ENCODE measurements at places on chromosomes 3 and 15.

- H3K4me3 ChIP-seq: no peak overlapping the region
- no peak overlapping the region for H3K27ac ChIP-seq
- H3K4me1 ChIP-seq: no peaks in the 10 kb centered on the region
- H3K36me3 ChIP-seq: no peaks in the 10 kb centered on the region
- no peak for DNase-seq
Measured at GRCh38 chr3:134590766-134591165, 60.1 kb downstream of the KY start.

GRCh38 chr3:17359911-17360310 lies 382.5 kb downstream of the TBC1D5 start:
- no peak overlapping the region for H3K4me3 ChIP-seq
- no peak overlapping the region for H3K27ac ChIP-seq
- H3K4me1 ChIP-seq: no peaks in the 10 kb centered on the region
- H3K36me3 ChIP-seq: no peaks in the 10 kb centered on the region
- H3K27me3 ChIP-seq: no peaks in the 10 kb centered on the region
- DNase-seq: no peak

DNA sequence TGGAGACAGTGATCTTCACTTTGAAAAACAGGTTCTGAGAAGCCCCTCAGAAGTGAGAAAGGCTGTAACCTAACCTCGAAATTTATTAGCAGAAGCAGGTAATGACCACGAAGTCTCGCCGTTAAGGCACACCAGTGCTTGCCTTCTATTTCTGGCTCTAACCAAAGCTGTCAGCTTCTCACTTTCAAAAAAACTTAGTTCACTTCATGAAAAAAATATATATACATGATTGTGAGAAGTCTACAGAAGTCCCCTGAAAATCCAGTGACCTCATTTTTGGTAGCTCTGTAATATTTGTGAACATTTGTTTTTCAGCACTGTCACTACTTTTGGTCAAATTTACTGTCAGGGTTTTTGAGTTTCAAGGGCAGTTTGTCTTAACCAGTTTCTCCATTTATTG lies 19.1 kb upstream of the AKAP13 start:
- H3K27ac ChIP-seq: no peak overlapping the region
- H3K4me3 ChIP-seq: no peak overlapping the region
- H3K36me3 ChIP-seq: no peaks in the 10 kb centered on the region
- no peaks in the 10 kb centered on the region for H3K27me3 ChIP-seq
- no peaks in the 10 kb centered on the region for H3K4me1 ChIP-seq
- no peak for DNase-seq

GRCh38 chr3:122916084-122916483 lies 111.5 kb downstream of the SEMA5B start:
- H3K4me3 ChIP-seq: no peak overlapping the region
- peaks cover 14% of the 10 kb centered on the region for H3K27me3 ChIP-seq
- no peak overlapping the region for H3K27ac ChIP-seq

DNA sequence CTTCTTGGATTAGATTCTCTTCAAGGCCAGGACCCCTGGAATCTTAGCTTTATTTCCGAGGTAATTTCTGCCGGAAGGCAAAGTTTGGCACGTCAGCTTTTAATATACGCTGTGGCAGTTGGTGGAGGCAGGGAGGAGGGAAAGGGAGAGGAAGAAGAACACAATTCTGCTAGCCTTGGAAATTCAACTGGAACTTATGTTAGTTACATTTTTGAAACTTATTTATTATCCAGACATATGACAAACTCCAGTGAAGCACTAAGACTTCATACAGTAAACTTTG lies 100.1 kb upstream of the TSC22D2 start:
- H3K4me3 ChIP-seq: no peak overlapping the region
- no peaks in the 10 kb centered on the region for H3K27me3 ChIP-seq
- DNase-seq: no peak
- no peaks in the 10 kb centered on the region for H3K36me3 ChIP-seq
- peaks cover 4% of the 10 kb centered on the region for H3K4me1 ChIP-seq

DNA sequence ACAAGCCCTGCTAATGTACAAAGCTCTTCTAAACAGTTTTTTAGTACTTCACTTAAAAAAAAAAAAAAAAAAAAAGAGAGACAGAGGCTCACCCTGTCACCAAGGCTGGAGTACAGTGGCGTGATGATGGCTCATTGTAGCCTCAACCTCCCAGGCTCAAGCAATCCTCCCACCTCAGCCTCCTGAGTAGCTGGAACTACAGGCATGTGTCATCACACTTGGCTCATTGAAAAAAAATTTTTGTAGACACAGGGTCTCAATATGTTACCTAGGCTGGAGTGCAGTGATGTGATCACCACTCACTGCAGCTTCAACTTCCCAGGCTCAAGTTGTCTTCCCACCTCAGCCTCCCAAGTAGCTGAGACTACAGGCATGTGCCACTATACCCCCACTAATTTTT lies 47.6 kb upstream of the HEG1 start:
- DNase-seq: no peak
- no peaks in the 10 kb centered on the region for H3K36me3 ChIP-seq
- no peaks in the 10 kb centered on the region for H3K4me1 ChIP-seq
- H3K4me3 ChIP-seq: no peak overlapping the region
- H3K27ac ChIP-seq: no peak overlapping the region
- no peaks in the 10 kb centered on the region for H3K27me3 ChIP-seq

DNA sequence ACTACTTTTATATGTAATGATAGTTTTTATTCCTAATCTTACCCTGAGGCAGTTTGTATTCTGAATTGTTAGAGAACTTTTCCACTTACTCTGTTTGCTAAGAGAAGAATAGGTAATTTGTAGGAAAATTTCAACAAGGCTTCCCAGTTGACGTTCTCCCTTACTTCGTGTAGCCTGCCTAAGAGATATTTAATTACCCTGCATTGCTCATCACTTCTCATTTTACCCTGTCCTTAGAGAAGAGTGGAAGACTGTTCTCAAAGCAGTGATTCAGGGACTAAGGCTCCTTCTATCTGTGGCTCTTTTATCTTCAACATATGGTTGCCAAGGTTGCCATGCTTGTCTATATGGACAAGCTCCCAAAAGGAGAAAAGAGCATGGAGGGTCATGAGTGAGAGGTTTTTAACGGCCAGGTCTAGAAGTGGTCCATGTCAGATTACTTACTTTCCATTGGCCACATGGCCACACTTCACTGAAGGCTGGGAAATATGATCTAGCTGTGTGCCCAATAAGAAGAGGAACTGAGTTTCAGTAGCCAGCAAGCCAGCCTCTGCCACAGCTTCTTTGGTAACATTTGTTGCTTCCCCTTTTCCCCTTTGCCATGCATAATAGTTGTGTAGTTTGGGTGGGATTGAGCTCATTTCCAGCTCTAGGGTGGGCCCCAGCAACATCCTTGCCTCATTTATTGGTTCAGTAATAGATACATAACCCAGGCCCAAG lies 22.1 kb downstream of the PDE8A start:
- no peaks in the 10 kb centered on the region for H3K27me3 ChIP-seq
- no peaks in the 10 kb centered on the region for H3K36me3 ChIP-seq
- no peak for DNase-seq
- no peak overlapping the region for H3K4me3 ChIP-seq
- H3K27ac ChIP-seq: no peak overlapping the region

- DNase-seq: no peak
- no peaks in the 10 kb centered on the region for H3K27me3 ChIP-seq
- H3K27ac ChIP-seq: no peak overlapping the region
- H3K36me3 ChIP-seq: no peaks in the 10 kb centered on the region
- H3K4me3 ChIP-seq: no peak overlapping the region
Measured at GRCh38 chr15:95368755-95369601, 961.5 kb upstream of the NR2F2 start.

DNA sequence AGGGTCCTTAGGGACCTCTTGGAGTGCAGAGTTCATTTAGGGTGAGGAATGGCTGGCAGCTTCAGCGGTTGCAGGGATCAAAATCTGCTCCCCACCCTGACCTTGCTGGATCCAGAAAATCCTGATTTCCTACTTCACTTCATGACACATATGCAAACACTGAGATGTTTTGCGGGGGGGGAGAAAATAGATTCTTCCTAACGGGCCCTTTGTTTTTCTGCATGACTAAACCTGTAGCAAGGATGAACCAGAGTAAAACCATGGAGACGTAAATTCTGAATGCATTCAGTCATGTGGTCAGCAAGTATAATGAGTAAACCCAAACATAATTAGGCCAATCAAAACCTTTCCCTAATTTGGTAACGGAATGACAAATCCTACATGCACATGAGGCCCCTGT lies 20.0 kb upstream of the RBP1 start:
- DNase-seq: no peak
- H3K4me3 ChIP-seq: no peak overlapping the region
- H3K27ac ChIP-seq: no peak overlapping the region
- no peaks in the 10 kb centered on the region for H3K4me1 ChIP-seq
- no peaks in the 10 kb centered on the region for H3K36me3 ChIP-seq

DNA sequence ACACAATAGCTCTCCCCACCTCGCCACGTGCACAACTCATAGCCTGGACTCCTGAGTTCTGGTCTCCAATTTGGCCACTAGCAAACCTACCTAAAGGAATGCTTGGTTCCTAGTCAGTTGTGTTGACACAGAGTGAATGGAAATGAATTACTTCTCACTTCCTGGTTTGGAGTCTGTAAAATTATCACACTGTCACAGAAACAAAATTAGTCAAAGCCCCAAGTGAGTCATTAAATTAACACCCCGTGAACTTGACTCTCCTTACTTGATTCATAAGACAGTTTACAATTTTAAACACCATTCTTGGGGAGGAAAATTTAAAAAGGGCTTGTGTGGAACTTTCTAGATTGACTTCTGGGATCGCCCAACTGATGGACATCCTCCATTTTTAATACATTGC lies 276.2 kb upstream of the CTNNB1 start:
- H3K36me3 ChIP-seq: no peaks in the 10 kb centered on the region
- no peak overlapping the region for H3K4me3 ChIP-seq
- no peak for DNase-seq
- no peak overlapping the region for H3K27ac ChIP-seq

DNA sequence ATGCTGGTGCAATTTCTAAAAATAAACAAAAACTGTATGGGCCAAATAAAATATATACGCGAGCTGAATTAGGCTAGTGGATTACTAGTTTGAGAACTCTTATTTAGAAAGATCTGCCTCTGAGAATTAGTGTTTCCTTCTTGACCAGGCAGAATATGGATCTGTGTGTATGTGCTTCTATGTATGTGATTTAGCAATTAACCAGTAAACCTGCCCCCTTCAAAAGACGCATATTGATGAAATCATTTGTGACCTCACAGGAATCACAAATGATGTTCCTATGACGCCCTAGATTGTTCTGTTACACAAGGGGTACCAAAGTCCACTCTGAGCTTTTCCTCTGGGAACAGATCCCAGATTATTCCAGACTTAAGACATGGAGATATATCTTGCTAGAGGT lies at the start of gene TUSC7:
TUSC7 (plus strand) TSS at position 301 of the 400 bp plus-strand sequence.
- H3K4me1 ChIP-seq: no peaks in the 10 kb centered on the region
- no peaks in the 10 kb centered on the region for H3K27me3 ChIP-seq
- H3K27ac ChIP-seq: no peak within 1 kb of the TSS
- no peak for DNase-seq
- H3K4me3 ChIP-seq: no peak within 1 kb of the TSS
- no peaks in the 10 kb centered on the region for H3K36me3 ChIP-seq

DNA sequence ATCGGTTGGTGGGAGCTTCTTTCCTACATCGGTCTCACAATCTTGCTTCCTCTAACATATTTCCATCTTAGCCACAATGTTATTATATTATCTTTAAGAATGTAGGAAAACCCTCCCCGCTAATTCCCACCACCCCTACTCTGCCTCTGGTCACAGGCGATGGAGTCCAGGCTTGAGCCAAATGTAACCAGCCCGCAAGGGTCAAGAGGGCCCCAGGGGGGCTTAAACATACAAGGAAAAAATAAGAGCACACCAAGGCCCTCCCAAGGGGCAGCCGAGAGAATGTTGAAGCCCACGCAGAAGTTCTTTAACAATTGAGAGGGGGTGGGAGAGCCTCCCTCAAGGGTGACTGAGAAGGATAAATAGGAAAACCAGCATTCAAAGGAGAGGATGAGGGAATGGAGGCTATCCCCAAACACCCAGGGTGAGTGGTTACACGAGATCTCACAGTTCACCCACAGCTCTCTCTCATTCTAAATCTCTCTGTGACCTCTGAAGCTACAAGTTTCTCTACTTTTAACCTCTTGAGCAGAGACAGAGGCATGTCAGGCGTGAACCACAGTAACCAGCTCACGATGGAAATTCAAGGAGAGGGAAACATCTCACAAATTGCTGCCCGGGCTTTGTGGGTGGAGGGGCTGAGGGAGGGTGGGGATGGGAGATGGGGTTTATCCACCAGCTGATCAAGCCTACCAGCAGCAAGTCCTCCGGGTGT lies 31.4 kb upstream of the UACA start:
- DNase-seq: no peak
- H3K27ac ChIP-seq: no peak overlapping the region
- no peaks in the 10 kb centered on the region for H3K36me3 ChIP-seq
- no peak overlapping the region for H3K4me3 ChIP-seq
- H3K27me3 ChIP-seq: no peaks in the 10 kb centered on the region

- no peak for DNase-seq
- no peak overlapping the region for H3K4me3 ChIP-seq
- H3K36me3 ChIP-seq: no peaks in the 10 kb centered on the region
- H3K27ac ChIP-seq: no peak overlapping the region
Measured at GRCh38 chr3:43023746-43024145, 44.6 kb downstream of the GASK1A start.

- no peaks in the 10 kb centered on the region for H3K4me1 ChIP-seq
- H3K27me3 ChIP-seq: no peaks in the 10 kb centered on the region
- DNase-seq: no peak
- H3K27ac ChIP-seq: no peak overlapping the region
- no peaks in the 10 kb centered on the region for H3K36me3 ChIP-seq
- no peak overlapping the region for H3K4me3 ChIP-seq
Measured at GRCh38 chr15:25737218-25737643, 125.9 kb downstream of the ATP10A start.

DNA sequence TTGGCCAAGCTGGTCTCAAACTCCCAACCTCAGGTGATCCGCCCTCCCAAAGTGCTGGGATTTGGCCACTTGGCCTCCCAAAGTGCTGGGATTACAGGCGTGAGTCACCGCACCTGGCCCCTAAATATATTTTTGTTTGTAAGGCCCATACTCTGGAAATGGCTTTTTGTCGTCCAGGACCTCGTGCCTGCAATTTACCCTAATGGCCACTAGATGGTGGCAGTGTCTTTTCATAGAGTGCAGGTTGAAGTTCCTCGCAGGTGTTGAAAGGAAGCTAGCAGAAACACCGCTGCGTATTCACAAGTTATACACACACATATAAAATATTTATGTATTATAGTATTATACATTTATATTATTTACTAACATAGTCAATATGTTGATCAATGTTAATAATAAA lies 97.2 kb downstream of the LRTM1 start:
- DNase-seq: peak; percentile 25
- H3K27ac ChIP-seq: no peak overlapping the region
- H3K27me3 ChIP-seq: no peaks in the 10 kb centered on the region
- no peak overlapping the region for H3K4me3 ChIP-seq
- no peaks in the 10 kb centered on the region for H3K4me1 ChIP-seq

Data from colonic mucosa (tissue), 4 donors.